ENCODE measurements at places on chromosomes 6 and 20.

GRCh38 chr6:158780246-158780884 lies 38.8 kb downstream of the EZR start:
- no peak for DNase-seq

DNA sequence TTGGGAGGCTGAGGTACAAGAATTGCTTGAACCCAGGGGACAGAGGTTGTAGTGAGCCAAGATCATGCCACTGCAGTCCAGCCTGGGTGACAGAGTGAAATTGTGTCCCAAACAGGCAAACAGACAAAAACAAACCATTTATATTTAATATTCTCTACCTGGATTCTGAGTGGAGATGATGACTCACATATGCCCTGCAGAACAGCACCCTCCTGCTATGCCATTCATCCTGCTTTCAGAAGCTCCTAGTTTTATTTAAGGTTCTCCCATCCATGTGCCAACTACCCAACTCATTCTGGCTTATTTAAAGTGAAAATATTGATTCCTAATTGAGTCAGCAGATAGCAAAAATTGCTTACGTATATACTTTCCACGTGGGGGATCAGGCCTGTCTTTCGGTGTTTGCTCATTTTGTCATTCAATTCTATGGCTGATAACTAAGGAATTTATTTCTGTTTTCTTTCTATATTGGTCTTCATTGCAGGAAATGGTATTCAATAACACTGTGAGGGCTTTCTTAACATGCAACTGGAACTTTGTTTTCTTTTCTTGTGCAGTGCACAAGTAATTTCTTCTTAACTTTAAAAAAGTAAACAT lies 459.1 kb upstream of the JAG1 start:
- DNase-seq, result no peak

DNA sequence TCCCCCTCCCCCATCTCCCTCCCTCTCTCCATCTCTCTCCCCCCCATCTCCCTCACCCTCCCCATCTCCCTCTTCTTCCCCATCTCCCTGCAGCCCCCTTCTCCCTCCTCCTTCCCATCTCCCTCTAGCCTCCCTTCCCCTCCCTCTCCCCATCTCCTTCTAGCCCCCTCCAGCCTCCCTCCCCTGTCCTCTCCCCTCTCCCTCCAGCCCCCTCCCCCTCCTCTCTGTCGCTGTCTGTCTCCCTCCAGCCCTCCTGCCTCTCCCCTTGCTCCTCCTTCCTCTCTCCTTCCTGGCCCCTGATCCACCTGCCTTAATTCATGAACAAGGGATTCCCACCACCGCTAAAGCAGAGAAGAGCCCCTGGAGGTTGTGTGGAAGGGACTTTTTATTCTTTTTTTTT lies 26.9 kb upstream of the CHMP4B start:
- DNase-seq, result no peak

GRCh38 chr20:3763671-3764601 lies 3.6 kb downstream of the ADISSP start:
- DNase-seq, result no peak

DNA sequence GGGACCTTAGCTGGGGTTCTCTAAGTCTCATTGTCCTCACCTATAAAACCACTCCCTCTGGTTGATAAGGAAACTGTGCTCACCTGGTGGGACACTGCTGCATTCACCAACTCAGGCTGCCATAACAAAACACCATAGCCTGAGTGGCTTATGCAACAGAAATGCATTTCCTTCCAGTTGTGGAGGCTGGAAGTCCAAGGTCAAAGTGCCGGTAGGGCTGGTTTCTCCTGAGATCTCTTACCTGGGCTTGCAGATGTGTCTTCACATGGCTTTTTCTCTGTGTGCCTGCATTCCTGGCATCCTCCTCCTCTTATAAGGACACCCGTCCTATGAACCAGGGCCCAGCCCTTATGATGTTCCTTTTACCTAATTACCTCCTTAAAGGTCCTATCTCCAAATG lies 60.0 kb upstream of the SLC32A1 start:
- DNase-seq, result no peak

DNA sequence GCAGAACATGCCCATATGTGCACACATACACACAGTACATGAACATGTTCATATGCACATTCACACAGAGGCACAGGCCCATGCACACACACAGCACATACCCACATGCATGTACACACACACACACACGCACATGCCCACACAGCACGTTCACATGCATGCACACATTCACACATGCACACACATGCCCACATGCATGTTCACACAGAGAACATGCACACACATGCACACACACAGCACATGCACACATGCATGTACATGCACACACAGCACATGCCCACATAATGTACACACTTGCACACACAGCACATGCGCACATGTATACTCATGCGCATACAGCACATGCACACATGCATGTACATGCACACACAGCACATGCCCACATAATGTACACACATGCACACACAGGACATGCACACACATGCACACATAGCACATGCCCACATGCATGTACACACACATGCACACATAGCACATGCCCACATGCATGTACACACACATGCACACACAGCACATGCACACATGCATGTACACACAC lies 25.9 kb downstream of the RNASET2 start:
- DNase-seq, result no peak

DNA sequence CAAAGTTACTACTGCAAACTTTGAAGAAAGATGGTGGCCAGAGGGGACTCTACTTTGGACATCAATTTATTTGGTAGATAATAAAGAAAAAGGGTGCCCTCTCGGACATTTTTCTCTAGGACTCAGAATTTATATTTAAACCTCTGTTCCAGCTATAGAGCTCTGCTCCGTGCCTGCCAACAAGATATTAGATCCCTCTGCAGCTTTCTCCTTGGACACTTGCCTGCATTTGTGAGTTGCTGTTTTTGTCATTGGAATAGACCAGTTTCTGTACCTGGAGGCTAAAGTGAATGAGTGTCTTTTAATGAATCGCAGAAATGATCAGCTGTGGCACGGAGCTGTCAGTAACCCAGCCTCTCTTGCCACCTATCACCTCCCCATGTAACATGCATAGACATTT lies 253.5 kb downstream of the NRN1 start:
- DNase-seq, result no peak

DNA sequence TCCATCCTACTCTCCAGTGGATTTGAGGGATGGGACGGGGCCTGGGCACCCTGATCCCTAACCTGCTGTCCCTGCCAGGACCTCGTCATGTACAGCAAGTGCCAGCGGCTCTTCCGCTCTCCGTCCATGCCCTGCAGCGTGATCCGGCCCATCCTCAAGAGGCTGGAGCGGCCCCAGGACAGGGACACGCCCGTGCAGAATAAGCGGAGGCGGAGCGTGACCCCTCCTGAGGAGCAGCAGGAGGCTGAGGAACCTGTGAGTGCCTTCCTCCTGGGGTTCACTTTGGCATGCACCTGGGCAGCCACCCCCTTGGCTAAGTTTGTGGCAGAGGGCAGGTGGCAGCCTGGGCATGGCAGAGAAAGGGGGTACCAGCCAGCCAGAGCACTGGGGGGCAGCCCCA lies 5.7 kb downstream of the CDC25B start:
- DNase-seq, result no peak

DNA sequence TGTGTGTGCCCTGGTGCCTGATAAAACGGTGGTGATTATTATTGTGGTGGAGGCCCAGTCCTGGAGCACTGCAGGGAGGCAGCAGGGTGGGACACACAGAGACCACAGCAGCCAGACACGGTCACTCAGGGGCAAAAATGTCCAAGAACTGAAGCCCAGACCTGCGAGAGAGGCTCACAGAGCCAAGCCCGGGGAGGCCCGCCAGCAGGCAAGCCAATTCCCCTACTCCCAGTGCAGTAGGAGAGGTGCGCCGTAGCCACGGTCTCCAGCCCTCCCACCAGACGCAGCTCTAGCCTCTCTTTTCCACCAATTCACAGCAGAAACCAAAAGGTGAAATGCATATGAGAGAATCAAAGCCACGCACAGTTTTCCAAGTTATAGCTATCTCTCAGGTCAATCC lies 179.4 kb upstream of the TAB2 start:
- DNase-seq, result no peak
